Hematopoietic multipotent progenitor cell treated with erythropoietin and hydrocortisone succinate and interleukin-3 and kit ligand, for 17 days (in vitro differentiated cells): ENCODE measurements at places on chromosomes 3 and 15.

GRCh38 chr3:161694682-161695564 lies 198.3 kb downstream of the OTOL1 start:
- no peak for DNase-seq

DNA sequence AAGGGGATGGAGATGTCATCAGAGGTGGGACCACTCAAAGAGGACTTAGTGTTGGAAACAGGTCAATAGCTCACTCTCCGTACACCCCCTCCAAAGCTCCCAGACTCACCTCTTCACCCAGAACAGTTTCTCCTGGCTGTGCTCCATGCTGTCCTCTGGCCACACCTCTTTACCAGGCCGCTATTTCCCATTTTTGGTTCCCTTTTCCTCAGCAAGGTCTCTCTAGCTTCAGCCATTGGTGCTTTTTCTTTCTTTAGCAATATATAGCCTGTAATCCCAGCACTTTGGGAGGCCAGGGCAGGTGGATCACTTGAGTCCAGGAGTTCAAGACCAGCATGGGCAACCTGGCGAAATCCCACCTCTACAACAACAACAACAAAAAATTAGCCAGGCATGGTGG lies 123.6 kb upstream of the SMAD3 start:
- no peak for DNase-seq

DNA sequence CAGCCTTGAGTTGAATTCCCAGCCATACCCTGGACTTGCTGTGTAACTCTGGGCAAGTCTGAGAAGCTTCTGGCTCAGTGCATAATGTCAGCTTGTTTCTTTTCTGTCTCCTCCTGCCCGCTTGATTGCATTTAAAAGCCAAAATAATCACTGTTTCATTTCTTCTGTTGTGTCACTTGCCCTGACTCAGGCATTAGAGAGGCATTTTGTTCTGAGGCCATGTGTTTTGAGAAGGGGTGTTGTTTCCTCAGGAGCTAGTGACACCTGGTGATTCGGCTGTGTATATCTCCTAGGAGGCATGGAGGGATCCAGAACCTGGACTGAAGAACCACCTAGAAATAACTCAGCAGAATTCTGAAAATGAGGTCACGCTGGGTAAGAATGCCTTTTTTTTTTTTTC lies 16.0 kb downstream of the WDR73 start:
- DNase-seq: peak; percentile 56

DNA sequence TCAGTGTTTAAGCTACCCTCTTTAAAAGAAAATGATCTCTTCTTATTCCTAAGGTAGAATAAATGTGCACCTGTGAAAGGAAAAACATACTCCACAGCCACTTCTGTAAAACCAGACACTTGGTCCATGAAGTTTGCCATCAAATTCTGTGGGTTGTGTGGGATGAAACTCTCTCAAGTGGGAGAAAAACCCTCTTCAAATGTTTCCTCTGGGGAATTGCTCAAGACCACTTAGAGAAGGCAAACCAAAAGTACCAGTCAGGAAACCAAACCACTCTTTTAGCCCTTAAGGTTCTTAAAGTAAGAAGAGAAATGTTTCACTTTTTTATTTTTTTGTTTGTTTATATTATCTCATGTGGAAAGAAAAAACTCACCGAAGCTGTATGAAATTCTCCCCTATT lies 1.2 kb downstream of the COL8A1 start:
- no peak for DNase-seq

GRCh38 chr3:69013253-69014021 lies at the start of gene EOGT:
Gene EOGT, minus strand, starts transcription at chr3:69013684. Its CDS starts 3,838 bp downstream, at chr3:69009846.
- peak; percentile 85 for DNase-seq

DNA sequence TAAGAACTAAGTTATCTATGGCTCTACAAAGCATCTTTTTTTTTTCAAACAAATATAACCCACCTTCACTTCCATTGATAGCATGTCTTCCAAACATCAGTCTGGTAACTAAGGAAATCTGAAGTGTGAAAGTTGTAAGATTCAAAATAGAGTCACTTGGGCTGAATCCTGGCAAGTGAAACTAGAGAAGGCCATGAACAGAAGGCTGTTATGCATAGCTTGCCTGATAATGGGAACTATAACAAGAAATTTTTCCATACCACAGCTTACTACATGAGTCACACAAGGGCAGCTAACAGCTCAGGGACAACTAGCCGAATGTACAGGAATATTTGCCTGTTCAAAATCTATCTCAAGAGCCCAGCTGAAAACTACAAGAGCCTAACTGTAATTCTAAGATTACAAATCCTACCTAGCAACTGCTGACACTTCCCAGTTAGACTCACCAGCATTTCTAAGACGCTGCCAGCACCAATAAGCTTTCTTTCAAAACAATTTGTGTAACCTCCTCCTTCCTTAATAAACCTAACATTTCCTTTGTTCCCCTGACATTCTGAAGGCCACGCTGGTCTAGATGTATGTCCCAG lies 1066.5 kb downstream of the PLOD2 start:
- DNase-seq: no peak
